IPS DF 6.9 (cell line): ENCODE measurements at places on chromosomes 1 and 21.

GRCh38 chr1:10979483-10979920, 33.0 kb upstream of the TARDBP start:
- DNase-seq: no peak

DNA sequence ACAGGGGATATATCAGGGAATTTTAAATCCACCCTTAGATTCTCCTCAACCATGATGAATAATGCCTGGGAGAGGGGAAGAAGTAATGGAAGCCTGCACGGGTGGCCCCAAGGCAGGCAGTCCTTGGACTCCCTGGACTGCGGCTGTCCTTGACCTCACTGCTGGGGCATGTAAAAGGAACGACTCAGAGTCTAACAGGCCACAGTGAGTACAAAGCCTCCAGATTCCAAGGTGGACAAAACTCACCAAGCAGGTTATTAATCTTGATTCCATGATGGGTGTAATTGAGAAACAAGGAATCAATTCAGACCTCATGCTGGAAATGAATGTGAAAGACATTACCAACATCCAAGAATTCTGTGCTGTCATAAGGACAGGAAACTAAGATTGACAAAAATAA, 13.0 kb upstream of the ARHGAP29 start:
- no peak for DNase-seq

- DNase-seq: no peak
Measured at GRCh38 chr1:4106731-4107130, 206.7 kb upstream of the C1orf174 start.

GRCh38 chr1:111618081-111618480, 1.5 kb upstream of the RAP1A start:
- no peak for DNase-seq

- no peak for DNase-seq
Measured at GRCh38 chr21:44739316-44739715, 27.9 kb upstream of the TSPEAR start.

DNA sequence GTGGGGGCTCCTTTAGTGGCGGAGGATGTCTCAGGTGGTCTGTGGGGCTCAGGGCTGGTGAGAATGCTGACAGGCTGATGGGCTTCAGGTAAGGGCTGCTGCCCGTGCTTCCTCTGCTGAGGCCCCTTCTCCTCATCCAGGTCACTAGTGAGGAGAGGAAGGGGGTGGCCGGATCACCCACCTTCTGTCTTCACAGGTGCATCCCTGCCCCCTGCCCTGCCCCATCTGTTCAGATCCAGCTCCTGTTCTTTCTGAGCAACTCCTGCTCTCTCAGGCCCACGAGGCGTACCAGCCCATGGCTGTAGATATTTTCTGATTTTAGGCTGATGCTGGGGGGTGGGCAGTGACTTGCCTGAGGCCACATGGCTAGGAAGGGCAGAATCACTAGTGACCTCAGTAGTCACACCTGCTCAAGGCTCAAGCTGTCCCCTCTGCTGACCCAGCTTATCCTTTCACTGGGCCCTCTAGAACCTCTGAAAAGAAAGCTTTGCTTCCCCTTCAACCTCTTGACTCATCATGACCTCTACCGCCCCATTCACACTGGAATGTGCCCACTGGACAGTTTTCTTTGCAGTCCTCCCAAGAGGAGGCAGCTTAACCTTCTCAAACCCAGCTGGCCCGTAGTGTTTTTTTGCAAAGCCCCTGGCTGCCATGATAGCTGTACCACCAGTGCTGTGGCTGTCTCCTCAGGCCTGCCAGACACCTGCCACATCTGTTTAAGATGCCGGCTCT, 14.8 kb downstream of the DCST2 start:
- no peak for DNase-seq

DNA sequence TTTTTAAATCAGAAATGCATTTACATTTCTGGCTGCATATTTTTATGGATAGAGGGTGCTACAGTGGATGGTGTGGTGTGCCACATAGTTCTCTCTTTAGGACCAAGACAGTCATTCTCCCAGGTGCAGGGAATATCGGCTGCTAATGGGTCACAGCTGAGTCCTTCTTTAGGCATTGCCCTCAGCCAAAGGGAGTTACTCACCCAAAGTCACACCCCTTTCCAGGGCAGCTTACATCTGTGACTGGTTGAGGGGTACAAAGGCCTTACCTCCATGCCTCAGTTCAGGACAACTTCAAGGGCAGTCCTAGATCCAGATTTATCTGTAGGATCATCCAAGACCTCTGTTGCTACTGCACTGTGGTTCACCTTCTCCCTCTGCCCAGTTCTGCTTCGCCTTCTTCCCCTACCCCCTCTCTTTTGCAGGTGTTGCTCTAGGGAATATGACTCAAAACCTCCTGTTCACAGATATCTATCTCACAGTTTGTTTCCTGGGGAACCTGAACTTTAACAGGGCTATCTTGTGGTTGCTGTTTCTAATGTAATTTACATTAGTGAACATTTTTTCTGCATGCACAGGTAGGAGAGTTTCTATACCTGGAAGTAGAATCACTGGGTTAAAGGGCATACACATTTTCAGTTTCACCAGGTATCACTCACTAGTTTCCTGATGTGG, 413.9 kb downstream of the RPS6KC1 start:
- DNase-seq: no peak

DNA sequence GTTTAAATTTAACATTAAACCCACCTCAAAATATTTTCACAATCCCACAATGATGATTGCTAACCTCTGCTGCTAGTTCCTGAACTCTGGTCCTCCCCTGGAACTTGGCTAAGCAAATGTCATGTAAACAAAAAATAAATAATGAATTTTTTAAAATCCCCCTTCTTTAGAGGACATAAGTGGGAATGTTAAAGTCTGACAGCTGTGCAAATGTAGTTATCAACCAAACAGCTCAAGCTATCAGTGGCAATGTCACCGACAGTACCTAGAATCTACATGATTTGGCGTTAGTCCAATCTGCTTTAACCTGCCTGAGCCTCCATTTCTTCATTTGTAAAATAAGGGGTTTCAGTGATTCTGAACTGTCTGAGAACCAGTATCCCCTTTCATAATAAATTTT, 67.7 kb downstream of the GDAP2 start:
- no peak for DNase-seq

DNA sequence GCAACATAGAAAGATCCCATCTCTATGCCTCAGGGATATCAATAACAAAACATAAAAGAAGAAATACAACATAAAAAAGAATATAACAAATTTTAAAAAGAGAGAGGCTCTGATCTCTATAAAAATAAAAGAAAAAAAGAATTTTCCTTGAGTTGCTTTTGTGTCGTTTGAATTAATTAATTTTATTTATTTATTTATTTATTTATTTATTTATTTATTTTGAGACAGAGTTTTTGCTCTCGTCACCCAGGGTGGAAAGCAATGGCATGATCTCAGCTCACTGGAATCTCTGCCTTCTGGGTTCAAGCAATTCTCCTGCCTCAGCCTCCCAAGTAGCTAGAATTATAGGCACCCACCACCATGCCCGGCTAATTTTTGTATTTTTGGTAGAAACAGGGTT, 8.5 kb downstream of the F11R start:
- no peak for DNase-seq

GRCh38 chr1:173914366-173914871, 2.7 kb downstream of the SERPINC1 start:
- peak; percentile 27 for DNase-seq

DNA sequence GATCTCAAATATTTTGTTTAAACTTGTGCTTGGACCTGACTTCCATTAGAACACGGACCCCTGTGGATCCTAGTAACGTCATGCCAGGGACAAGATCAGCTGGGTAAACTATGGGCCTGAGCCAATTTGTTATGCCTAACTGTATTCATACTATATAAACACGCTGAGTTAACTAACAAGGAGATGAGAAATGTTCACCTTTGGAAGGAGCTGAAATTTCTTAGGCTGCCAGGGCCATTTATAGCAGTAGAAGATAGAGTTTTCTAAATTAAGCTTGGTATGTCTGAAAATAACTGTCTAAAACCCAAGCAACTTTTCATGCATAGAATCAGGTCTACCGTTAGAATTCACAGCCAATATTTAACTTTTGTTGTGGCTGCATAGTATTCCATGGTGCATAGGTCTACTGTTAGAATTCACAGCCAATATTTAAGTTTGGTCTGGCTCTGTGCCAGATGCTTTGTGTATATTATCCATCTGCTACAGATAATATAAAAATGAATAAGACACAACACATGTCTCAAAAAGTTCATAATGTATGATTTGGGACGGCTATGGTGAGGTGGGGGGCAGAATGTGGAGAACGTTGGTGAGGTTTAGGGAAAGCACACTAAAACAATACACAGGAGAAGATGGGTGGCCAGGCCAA, 61.5 kb downstream of the NMNAT2 start:
- no peak for DNase-seq

GRCh38 chr1:52238474-52238873, 96.6 kb downstream of the ZFYVE9 start:
- DNase-seq: no peak

GRCh38 chr21:42695697-42696380, 42.4 kb downstream of the PDE9A start:
- no peak for DNase-seq

- DNase-seq: no peak
Measured at GRCh38 chr21:38639571-38640354, 141.5 kb upstream of the ERG start.

GRCh38 chr1:93704052-93704451, 22.4 kb upstream of the BCAR3 start:
- no peak for DNase-seq

- DNase-seq: no peak
Measured at GRCh38 chr1:205719762-205720161, 30.2 kb downstream of the NUCKS1 start.

GRCh38 chr1:240004086-240004749, 87.5 kb upstream of the FMN2 start:
- peak; percentile 22 for DNase-seq

DNA sequence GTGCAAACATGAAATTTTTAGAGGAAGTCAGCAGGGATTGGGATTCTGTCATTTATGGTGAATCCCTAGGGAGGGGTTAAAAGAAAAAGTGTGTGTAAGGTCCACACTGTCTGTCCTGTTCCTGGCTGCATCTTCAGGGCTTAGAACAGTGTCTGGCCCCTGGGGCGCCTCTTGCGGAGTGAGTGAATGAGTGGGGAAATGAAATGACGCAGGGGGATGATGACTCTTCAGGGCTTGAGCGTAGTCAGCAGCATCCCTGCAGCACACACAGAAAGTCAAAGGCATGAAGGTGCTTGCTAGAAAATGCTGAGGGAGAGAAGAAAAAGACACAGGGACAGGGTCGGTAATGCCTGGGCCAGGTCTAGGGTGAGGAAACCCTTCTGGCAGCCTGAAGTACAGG, 57.8 kb downstream of the PGBD5 start:
- no peak for DNase-seq

- no peak for DNase-seq
Measured at GRCh38 chr1:162222014-162222413, 152.5 kb downstream of the NOS1AP start.

DNA sequence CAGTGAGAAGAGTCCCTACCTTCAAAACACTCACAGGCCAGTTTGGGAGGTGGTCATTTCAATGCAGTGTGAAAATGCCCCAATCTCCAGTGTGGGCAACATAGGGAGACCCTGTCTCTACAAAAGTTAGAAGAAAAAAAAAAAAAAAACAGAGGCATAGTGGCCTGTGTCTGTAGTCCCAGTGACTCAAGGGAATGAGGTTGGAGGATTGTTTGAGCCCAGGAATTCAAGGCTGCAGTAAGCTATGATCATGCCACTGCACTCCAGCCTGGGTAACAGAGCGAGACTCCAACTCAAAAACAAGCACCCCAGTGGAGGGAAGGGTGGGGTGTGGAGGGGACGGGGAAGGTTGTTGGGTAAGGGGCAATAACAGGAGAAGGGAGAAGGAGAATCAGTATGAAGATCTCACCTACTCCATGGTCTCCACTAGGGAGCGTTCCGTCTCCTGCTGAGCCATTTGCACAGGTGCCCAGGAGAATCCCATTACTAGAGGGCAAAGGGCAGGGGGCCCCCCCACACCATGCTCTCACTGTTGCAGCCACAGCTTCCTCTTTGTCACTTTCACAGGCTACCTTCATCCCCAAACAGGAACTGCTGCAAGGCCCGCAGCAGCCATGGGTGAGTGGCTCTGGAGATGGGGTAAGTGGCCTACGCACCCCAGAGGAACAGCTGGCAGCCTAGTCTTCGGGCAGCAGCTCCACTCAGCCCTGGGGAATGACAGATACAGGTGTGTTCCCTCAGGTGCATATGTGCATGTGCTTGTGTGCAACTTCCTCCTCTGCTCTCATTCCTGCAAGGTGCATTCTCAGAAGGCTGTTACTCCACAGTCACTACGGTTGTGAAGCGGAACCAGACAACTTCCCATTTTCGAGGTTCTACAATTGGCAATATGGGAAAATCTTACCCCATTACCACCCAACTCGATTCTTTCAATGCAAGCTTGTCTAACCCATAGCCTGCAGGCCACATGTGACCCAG, 87.9 kb upstream of the LYST start:
- DNase-seq: no peak

- no peak for DNase-seq
Measured at GRCh38 chr1:178218550-178218949, 124.6 kb downstream of the RASAL2 start.

GRCh38 chr1:230379928-230380327, 46.2 kb downstream of the PGBD5 start:
- DNase-seq: no peak

- no peak for DNase-seq
Measured at GRCh38 chr1:111471012-111471411, 2.8 kb upstream of the C1orf162 start.

- no peak for DNase-seq
Measured at GRCh38 chr21:43338951-43339350, 88.0 kb downstream of the SIK1 start.

DNA sequence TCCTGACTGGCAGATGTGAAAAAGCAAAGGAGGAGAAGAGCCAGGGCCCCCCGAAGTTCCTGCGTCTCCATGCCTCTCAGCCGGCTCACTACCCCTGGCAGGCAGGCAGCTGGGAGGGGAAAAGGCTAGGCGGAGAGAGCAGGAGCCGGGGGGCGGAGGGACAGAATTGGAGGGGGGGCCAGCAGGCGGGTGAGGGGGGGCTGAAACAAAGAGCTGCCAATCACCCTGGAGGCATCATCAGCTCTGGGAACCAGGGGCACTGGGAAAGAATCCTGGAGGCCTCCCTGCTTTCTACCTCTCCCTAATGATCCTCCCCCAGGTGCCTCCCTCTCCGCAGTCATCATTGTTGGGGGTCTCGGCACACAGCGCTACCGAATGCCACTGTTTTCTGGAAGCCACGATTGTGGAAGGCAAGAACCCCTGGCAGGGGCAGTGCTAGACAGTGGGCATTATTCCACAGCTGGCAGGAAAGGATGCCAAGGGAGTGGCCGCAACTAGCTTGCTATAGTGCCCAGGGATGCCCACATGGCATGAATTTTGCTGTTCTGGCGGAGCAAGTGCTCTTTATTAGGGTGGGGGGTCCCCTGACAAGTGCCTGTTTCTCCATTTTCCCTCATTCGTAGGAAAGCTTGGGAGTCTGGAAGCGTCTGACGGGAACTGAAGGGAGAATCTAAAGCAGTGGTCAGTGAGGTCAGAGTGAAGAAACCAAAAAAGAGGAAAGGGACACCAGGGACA, at the start of gene THBS3:
THBS3 (minus strand) TSS at position 92 of the 735 bp plus-strand sequence; CDS start at position 71, 21 bp downstream.
- no peak for DNase-seq

GRCh38 chr1:236741753-236742152, 53.3 kb upstream of the MTR start:
- DNase-seq: no peak

- DNase-seq: no peak
Measured at GRCh38 chr1:114638910-114639309, 30.9 kb downstream of the DENND2C start.

- DNase-seq: no peak
Measured at GRCh38 chr1:42340093-42340492, 5.1 kb upstream of the FOXJ3 start.

GRCh38 chr1:5811419-5811818, 180.8 kb downstream of the NPHP4 start:
- no peak for DNase-seq

- DNase-seq: no peak
Measured at GRCh38 chr1:201260236-201260590, 23.1 kb upstream of the PKP1 start.
